Activated CD8-positive, alpha-beta memory T cell treated with anti-CD3 and anti-CD28 coated beads for 4 hours (primary cell): ENCODE measurements at places on chromosomes 7 and 10.
A peak's percentile ranks its signal among the peaks of the same experiment; 100 is the strongest.

GRCh38 chr10:26448706-26449435 is 10.7 kb downstream of the APBB1IP start:
- DNase-seq = peak; percentile 35

- no peak for DNase-seq
These were observed 7.3 kb upstream of the SNX13 start for GRCh38 chr7:17947620-17948019.

- no peak for DNase-seq
These were observed 99.0 kb upstream of the GATA3 start for GRCh38 chr10:7955446-7955845.

DNA sequence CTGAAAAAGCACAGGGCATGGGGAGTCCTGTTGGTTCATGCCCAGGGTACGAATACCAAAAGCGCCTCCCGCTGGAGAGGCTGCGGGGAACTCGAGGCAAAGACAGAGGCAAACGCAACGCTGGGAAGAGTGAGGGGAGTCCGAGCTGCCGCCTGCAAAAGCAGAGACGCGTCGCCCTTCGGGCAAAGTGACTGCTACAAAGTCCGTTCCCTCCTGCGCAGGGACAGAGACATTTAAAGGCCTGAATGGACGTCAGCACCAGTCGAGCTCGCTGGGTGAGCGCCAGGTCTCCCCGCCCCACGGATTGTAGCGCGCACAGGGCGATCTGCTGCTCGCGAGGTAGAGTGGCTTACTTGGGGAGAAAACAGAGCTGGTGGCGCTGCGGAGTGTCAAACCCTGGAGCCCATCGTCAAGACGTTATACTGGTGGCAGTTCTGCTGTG is 732.8 kb downstream of the ZWINT start:
- DNase-seq = no peak

DNA sequence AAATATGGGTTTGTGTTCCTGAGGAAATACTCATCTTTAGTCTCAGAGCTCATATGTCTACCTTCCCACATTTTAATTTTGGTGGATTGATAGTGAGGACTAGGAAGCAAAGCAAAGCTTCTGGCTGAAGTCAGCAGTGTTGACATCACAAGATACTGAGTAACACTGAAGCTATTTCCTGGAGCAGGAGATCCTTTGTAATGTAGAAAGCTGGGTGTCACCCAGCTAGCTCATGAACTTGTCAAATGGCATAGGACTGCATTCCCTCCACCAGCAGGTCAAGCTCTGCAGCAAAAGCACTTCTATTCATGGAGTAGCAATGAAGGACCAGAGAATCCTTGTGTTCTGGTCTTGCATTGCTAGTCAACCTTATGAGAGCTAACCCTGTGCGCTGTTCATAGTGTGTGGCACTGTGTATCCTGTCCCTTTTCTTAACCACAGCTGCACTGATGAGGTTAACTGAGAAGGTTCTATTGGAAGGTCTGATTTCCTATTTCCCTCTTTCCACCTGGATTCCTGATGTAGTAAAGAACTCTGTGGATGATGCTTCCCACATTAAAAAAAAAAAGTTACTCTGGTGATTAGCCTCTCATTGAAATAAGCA is 94.8 kb upstream of the ZNF804B start:
- DNase-seq = no peak

DNA sequence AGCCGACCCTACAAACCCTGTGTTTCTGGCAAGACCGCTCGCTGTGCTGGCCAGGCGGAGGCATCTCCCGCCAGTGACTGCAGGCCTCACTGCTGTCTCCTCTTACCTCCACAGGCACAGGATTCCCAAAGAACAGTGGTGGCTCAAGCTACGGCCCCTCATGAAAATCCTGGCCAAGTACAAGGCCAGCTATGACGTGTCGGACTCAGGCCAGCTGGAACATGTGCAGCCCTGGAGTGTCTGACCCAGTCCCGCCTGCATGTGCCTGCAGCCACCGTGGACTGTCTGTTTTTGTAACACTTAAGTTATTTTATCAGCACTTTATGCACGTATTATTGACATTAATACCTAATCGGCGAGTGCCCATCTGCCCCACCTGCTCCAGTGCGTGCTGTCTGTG is 36.2 kb downstream of the PITRM1 start:
- no peak for DNase-seq

DNA sequence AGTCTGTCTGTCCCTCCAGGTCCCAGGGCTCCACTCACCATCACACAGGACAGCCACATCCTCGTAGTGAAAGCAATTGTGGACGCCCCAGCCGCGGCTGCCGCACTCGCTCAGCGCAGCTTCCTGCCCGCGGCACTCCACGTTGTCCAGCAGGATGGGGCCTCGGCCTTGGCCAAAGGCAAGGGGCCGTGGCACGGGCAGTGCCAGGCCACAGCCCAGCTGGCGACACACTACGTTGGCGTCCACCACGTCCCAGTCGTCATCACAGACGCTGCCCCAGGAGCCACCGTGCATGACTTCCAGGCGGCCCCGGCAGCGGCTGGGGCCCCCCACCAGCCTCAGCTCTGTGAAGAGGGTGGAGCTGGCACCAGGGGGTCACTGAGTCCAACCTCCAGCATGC is 9.2 kb downstream of the SSC4D start:
- no peak for DNase-seq

DNA sequence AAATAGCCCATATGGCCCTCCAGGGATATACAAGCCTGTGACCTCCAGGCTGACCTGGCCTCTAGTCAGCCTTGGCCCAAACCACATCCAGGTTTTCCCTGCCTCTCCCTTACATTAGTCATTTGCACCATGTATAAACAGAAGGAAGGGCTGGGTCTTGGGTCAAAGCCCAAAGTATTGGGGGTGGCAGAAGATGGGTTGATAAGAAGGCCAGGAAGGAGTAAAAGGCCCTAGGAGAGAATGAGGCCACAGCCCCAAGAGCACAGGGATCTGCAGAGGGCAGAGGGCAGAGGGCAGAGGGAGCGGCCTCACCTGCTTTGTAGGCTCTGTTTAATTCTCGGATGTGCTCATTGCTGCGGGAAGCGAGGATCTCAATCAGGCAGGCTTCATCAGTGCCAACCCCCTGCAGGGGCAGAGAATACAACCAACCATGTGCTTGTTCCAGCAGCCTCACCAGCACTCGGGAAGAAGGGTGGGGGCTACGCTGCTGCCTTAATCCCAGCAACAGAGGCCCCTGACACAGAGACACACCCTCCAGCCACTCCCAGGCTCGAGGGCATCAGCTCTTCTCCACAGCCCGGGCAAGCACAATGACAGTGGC is 31.3 kb downstream of the PLAC9 start:
- DNase-seq = no peak

- no peak for DNase-seq
These were observed 570.2 kb downstream of the PHTF2 start for GRCh38 chr7:78368771-78369170.

DNA sequence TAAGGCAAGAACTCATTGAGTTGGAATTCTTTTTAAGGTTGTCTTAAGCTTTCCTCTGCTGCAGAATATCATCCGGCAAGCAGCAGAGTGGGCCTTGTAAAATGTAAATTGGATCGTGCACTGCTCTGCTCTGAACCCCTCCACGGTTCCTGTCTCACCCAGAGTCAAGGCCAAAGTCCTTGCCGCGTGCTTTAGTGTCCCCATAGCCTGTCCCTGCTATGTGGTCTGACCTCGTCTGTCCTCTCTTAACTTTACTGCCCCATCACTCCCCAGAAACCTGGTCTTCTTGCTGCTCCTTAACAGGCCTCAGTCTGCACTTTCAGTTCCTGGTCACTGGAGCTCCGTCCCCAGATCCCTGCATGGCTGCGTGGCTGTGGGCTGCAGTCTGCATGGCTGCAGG is 121.6 kb upstream of the SDK1 start:
- no peak for DNase-seq

DNA sequence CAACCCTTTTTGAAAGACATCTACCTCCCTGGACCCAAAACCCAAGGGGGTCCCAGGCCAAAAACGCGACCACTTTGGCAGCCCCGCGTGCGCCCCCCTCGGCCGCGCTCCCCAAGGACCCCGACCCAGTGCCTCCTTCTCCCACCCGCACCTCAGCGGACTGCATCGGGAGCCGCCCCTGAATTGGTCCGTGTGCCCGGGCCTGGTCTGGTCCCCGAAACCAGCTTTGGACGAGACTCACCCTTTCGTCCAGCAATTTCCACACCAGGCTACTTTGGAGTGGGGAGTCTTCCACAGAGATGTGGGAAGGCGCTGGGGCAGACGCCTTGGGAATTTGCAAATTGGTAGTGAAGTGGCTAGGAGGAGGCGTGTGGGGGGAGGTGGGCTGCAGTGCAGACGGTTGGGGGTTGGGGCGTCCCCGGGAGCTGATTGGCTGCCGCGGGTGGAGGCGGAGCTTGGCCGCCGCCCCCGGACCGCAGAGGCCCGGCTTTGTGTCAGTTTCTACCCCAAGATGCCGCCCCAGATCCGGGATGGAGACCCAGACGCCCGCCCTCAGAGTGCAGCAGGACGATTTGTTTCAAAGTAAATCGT is 16.9 kb downstream of the TCAF1 start:
- DNase-seq = no peak

- no peak for DNase-seq
These were observed 53.5 kb upstream of the SVIL start for GRCh38 chr10:29688230-29688661.

DNA sequence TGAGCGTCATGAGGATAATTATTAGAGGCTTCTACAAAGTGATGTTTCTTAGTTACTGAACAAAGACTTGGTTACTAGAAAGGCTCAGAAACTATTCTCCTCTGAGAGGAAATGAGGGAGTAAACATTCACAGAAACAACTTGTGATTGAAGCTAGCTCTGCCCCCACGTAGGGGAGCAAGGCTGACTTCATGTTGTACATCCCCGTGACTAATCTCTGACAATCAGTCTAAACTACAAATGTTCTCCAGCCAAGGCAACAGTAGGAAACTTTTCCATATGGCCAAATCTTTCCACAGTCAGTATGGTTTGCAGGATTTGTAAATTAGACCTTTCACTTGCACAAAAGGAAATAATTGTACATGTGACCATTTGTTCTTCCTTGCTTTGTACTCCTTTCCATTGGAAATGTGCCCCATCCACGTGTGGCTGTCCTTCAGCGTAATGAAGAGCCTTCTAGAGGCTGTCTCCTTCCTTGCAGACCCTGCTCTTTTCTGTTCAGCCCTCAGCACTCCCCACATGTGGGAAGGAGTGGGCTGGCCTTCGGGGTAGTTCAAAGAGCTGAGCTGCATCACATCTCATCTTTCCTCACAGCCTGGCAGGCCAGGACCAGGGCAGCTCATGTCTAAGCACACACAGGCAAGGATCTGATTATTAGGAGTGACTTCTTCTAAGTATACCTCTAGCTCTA is 93.5 kb downstream of the PCGF5 start:
- no peak for DNase-seq

- no peak for DNase-seq
These were observed 25.3 kb upstream of the SMIM30 start for GRCh38 chr7:113143486-113144257.

DNA sequence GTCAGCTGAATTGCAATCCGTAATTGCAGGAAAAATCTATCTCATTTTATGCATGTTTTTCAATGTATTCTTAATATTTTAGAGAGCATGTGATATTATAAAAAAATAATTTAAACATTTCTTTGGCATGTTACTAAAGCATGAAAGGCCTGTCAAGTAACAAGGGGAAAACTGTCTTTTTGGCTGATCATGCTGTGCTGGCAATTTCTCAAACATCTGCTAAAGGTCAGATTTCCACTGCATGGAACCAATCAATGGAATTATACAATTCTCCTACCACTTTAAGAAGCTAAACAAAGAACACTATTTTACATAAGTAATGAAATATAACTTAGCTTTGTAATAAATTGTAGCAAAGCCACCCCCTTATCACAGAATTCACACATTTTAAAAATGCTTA is 49.4 kb downstream of the JMJD1C start:
- no peak for DNase-seq

DNA sequence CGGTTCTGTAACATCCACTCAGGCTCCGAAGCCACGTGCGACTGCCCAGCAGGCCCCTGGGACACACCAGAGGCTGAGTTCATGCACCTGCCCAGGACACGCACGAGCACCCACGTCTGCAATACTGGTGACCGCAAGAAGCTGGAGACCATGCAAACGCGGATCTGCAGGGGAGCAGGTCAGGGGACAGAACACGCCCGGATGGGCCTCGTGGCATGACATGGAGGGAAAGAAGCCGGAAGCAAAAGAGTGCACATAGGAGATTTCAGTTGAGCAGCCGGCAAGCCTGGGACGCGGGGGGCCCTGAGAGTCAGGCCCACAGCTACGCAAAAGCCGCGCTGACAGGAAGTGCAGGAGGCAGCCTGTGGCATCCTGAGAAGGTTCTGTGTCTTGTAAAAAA is 73.7 kb downstream of the FOXL3 start:
- no peak for DNase-seq

DNA sequence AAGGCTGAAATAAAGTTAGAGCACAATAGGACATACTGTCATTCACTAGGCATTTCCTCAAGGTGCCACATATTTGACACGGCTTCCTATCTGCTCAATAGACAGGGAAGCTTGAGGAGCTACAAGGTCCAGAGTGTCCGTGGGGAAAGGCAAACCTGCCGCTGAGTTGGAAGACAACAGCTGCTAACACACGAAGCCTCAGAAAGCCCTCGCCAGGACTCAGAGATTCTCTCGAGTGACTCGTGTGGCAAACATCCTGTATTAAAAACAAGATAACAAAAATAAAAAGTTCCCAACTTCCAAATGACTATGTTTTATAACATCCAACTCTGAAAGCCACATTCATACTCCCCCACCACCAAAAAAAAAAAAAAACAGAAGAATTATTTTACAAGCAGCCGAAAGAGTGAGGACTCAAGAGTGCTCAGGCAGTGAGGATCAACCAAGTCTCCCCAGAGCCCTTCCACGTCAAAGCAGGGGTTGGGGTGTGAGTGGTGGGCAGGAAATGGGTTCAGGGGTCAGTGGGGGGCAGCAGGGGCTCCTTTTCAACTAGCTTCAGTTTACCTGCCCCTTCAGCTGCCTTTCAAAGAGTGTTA is 67.6 kb downstream of the STK17A start:
- no peak for DNase-seq

GRCh38 chr10:98994030-98994429 is 241.6 kb downstream of the HPSE2 start:
- no peak for DNase-seq

GRCh38 chr10:95792874-95793285 is 36.9 kb downstream of the ENTPD1 start:
- DNase-seq = no peak

- no peak for DNase-seq
These were observed 141.9 kb downstream of the DNAJB9 start for GRCh38 chr7:108711611-108712010.

DNA sequence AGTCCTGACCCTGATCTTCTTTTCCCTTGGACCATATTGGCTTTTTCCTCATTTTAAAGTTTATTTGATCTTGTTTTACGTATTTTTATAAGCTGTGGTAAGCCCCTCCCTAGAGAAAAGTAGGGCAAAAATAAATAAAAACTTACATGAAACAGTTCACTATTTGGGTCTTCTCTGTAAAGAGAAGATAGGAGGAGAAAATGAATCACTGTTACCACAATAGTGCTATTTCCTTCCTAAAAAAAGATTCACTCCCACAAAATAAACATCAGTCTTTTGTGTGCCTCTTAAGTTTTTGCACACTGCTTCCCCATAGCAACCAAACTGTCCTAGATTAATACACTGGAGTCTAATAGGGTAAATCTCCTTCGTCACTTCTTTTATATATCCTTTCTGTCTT is 1.4 kb upstream of the SVIL start:
- DNase-seq = no peak

GRCh38 chr10:78852466-78853240 is 216.1 kb upstream of the ZMIZ1 start:
- DNase-seq = no peak
